WTC11 (cell line): ENCODE measurements at places on chromosomes 1 and 21.

DNA sequence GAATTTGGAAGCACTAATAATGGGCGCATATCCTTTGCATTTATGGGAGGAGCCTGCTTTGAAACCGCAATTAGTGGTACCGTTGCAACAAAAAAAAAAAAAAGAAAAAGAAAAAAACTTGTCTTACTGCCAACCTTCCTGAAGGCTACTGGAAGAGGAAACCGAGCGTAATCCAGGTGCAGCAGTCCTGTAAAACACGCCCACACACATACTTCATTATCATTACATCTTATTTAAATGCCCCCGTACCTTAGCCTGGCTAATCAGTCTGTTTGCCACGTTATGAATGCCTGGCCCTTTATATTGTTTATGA, 686 bp upstream of the ZNF281 start:
- no peaks in the 10 kb centered on the region for H3K27me3 ChIP-seq
- peaks cover 63% of the 10 kb centered on the region for H3K4me1 ChIP-seq
- peaks cover 37% of the 10 kb centered on the region for H3K36me3 ChIP-seq
- H3K4me3 ChIP-seq: peak overlapping the region; percentile 97
- H3K27ac ChIP-seq: peak overlapping the region; percentile 99
- no peak for DNase-seq

DNA sequence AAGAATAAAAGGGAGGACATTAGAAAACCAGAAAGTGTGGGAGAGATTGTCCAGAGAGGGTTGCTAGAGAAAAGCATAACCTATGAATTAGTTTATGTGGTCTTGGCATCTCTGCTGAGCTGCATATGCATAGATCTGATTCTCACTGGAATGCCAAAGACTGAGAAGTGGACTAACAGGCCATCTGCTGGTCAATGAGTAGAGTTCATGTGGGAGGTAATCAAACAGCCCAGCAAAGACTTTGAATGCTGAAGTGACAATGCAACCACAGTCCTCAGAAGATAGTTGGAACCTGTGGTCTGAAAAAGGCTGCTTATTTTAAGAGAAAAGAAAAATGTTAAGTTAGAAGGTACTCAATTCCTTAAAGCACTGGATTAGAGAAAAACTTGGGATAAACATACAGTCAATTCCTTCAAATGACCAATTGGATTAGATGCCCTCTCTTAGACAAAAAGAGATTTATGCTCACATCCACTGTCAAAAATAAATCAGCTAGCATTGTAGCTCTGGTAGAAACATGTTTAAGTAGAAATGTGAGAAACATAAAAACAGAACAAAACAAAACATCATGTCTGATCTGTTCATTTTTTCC, 382.8 kb downstream of the AMY1C start:
- peaks cover 10% of the 10 kb centered on the region for H3K36me3 ChIP-seq
- DNase-seq: no peak
- H3K4me3 ChIP-seq: no peak overlapping the region
- H3K27me3 ChIP-seq: no peaks in the 10 kb centered on the region; the same call in 1 of the 2 replicates
- H3K27ac ChIP-seq: peak overlapping the region; percentile 31; the same call in 1 of the 2 replicates
- peaks cover 48% of the 10 kb centered on the region for H3K4me1 ChIP-seq

GRCh38 chr1:52552236-52552504, 722 bp downstream of the TUT4 start:
- H3K4me1 ChIP-seq: peaks cover 36% of the 10 kb centered on the region
- H3K36me3 ChIP-seq: no peaks in the 10 kb centered on the region
- no peak overlapping the region for H3K4me3 ChIP-seq
- peak; percentile 28 for DNase-seq
- no peak overlapping the region for H3K27ac ChIP-seq

DNA sequence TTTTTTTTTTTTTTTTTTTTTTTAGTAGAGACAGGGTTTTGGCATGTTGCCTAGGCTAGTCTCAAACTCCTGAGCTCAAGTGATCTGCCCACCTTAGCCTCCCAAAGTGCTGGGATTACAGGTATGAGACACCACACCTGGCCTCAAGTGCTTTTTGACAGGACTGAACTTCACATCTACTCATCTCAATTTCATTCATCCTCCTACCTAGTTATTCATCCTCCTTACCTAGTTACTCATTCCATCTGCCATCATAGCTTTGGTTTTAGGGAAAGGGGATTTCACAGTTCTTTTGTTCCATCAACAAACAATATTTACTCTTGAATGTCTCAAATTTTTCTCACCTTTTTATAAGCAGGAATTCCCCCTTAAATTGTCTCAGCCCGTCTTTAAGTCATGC, 38.6 kb upstream of the RALGPS2 start:
- no peak overlapping the region for H3K4me3 ChIP-seq
- no peak for DNase-seq
- no peaks in the 10 kb centered on the region for H3K36me3 ChIP-seq
- H3K4me1 ChIP-seq: no peaks in the 10 kb centered on the region
- H3K27ac ChIP-seq: no peak overlapping the region
- H3K27me3 ChIP-seq: no peaks in the 10 kb centered on the region

DNA sequence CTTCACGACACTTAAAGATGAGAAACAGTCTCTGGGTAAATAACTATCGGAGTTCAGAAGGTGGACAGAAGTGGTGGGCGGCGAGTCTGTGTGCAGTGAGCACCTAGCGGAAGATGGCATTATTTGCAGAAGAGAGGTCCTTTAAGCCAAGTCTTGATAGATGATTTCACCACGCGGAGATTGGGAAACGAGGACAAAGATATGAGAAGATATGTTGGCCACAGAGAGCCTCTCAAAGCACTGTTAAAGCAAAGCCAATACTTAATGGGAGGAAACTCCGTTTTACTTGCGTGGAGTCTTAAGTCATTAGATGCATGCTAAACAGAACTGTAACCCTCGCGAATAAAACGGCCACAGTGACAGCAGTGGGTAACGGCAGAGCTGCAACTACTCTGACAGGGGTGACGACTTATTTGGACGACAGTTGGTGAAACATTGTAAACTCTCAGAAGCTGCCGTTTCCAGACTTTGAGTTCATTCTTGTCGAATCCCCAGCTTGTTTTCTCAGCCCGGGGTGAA, 577 bp upstream of the CEP350 start:
- DNase-seq: no peak
- H3K4me1 ChIP-seq: peaks cover 24% of the 10 kb centered on the region
- H3K27me3 ChIP-seq: no peaks in the 10 kb centered on the region
- peak overlapping the region; percentile 85 for H3K4me3 ChIP-seq
- no peaks in the 10 kb centered on the region for H3K36me3 ChIP-seq

GRCh38 chr1:158145173-158145719, 35.4 kb upstream of the CD1D start:
- DNase-seq: no peak
- no peak overlapping the region for H3K27ac ChIP-seq
- H3K4me3 ChIP-seq: no peak overlapping the region
- H3K27me3 ChIP-seq: peaks cover 47% of the 10 kb centered on the region
- no peaks in the 10 kb centered on the region for H3K36me3 ChIP-seq

GRCh38 chr21:16085421-16085820, 355.6 kb downstream of the USP25 start:
- no peak overlapping the region for H3K4me3 ChIP-seq
- no peaks in the 10 kb centered on the region for H3K36me3 ChIP-seq
- no peaks in the 10 kb centered on the region for H3K27me3 ChIP-seq
- no peak for DNase-seq
- no peak overlapping the region for H3K27ac ChIP-seq

DNA sequence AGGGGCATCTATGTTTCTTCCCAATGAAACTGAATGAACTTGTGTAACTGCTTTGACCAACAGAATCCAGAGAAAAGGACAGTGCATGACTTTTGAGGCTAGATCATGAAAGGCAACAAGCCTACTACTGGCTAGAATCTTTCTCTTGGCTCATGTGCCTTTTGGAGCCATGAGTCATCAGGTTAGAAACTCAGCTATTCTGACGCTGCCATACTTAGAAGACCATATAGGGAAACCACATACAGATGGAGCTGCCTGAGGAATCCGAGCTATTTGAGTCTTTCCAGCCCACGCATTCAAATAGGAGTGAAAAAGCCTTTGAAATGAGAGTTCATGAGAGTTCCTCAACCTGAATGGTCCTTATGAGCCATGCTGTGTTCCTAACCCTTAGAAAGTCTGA, 738.5 kb upstream of the CHRM3 start:
- peaks cover 20% of the 10 kb centered on the region for H3K4me1 ChIP-seq
- H3K27me3 ChIP-seq: no peaks in the 10 kb centered on the region

- no peaks in the 10 kb centered on the region for H3K36me3 ChIP-seq
- H3K27ac ChIP-seq: peak overlapping the region; percentile 70
- no peaks in the 10 kb centered on the region for H3K27me3 ChIP-seq
- H3K4me1 ChIP-seq: peaks cover 33% of the 10 kb centered on the region
These were observed 9.1 kb downstream of the LAMC2 start for GRCh38 chr1:183195142-183195574.

DNA sequence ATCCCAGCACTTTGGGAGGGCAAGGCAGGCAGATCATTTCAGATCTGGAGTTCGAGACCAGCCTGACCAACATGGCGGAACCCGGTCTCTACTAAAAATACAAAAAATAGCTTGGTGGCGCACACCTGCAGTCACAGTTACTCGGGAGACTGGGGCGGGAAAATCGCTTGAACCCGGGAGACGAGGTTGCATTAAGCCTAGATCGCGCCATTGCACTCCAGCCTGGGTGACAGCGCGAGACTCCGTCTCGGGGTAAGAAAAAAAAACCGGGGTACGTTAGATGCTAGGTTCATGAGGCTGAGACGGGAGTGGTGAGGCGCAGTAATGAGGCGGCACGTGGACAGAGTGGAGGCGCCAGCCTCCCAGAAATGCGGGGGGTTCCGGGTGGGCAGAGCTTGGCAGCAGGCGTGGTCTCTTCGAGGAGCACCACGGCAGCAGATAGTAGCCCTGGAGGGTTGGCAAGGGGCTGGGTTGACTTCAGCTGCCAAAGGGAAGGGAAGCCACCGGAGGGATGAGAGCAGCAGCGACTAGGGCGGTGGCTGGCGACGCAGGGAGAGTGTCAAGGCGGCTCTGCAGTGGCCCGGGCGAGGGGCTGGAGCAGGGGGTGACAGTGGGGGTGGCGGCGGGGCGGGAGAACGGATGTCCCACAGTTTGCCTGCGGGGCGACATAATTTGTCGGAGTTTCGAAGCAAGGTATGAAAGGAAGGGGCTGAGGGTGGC, 832 bp downstream of the MRPL20 start:
- H3K27me3 ChIP-seq: 0 out of 2 replicates have a peak, but pooled peaks cover under 1% of the 10 kb centered on the region
- no peak for DNase-seq
- peaks cover 49% of the 10 kb centered on the region for H3K36me3 ChIP-seq
- peaks cover 50% of the 10 kb centered on the region for H3K4me1 ChIP-seq
- H3K4me3 ChIP-seq: peak overlapping the region; percentile 87
- H3K27ac ChIP-seq: peak overlapping the region; percentile 74

- H3K27ac ChIP-seq: no peak overlapping the region
- peaks cover 34% of the 10 kb centered on the region for H3K4me1 ChIP-seq
- peaks cover 44% of the 10 kb centered on the region for H3K27me3 ChIP-seq
- no peak overlapping the region for H3K4me3 ChIP-seq
- peaks cover 2% of the 10 kb centered on the region; the same call in 1 of the 2 replicates for H3K36me3 ChIP-seq
These were observed 99.1 kb downstream of the ASTN1 start for GRCh38 chr1:177065430-177065829.

GRCh38 chr1:184716158-184716557, 38.5 kb downstream of the EDEM3 start:
- DNase-seq: no peak
- no peaks in the 10 kb centered on the region for H3K4me1 ChIP-seq
- H3K27me3 ChIP-seq: no peaks in the 10 kb centered on the region
- H3K27ac ChIP-seq: no peak overlapping the region

DNA sequence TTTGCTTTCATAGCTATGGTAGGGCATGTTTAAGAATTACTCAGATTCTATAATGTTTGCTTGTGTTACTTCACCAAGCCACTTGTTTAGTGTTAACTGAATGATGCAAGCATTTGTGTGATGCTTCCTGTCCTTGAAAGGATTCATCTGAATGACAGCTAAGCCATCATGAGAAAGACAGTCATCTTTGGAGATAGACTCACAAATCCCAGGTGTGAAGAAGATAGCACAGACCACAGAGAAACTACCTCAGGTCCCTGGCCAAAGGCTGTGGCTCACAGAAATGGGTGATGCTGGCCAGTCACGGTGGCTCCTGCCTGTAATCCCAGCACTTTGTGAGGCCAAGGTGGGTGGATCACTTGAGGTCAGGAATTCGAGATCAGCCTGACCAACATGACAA, 321.4 kb downstream of the DPYD start:
- no peaks in the 10 kb centered on the region for H3K27me3 ChIP-seq
- no peak overlapping the region for H3K27ac ChIP-seq
- DNase-seq: no peak
- no peaks in the 10 kb centered on the region for H3K36me3 ChIP-seq
